ENCODE measurements at places on chromosomes 13 and 19.
A peak's percentile ranks its signal among the peaks of the same experiment; 100 is the strongest.

- DNase-seq: peak; percentile 50
Observed at GRCh38 chr13:23466144-23467002, 32.9 kb upstream of the SACS start.

DNA sequence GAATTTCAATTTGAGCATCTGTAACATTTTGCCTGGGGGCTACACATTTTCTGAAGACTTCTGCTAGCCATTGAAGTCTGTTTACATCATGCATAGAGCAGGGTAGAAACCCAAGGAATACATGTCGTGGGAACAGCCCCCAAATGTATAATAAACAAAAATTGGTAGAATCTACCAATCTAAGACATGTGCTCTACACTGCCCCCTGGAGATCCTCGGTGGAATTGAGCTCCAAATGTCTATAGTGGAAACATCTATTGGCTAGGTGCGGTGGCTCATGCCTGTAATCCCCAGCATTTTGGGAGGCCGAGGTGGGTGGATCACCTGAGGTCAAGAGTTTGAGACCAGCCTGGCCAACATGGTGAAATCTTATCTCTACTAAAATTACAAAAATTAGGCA is 57.3 kb downstream of the MBD3L2B start:
- DNase-seq: peak; percentile 36

DNA sequence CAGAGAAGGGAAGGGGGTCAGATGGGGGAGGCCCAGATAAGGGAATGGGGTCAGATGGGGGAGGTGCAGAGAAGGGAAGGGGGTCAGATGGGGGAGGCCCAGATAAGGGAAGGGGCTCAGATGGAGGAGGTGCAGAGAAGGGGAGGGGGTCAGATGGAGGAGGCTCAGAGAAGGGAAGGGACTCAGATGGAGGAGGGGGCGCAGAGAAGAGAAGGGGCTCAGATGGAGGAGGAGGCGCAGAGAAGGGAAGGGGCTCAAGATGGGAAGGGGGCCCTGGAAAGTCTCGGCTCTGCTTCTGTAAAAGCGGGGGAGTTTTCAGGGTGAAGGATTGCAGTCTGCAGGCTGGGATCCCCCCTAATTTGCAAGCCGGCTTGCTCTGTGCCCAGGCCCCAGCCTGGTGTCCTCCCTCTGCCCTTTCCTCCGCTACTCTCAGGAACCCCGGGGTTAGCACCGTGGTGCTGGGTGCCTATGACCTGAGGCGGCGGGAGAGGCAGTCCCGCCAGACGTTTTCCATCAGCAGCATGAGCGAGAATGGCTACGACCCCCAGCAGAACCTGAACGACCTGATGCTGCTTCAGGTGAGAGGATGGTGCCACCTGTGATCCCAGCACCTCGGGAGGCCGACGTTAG is 1.6 kb downstream of the AZU1 start:
- no peak for DNase-seq

- no peak for DNase-seq
Observed at GRCh38 chr13:26497968-26498511, 59.4 kb upstream of the WASF3 start.

DNA sequence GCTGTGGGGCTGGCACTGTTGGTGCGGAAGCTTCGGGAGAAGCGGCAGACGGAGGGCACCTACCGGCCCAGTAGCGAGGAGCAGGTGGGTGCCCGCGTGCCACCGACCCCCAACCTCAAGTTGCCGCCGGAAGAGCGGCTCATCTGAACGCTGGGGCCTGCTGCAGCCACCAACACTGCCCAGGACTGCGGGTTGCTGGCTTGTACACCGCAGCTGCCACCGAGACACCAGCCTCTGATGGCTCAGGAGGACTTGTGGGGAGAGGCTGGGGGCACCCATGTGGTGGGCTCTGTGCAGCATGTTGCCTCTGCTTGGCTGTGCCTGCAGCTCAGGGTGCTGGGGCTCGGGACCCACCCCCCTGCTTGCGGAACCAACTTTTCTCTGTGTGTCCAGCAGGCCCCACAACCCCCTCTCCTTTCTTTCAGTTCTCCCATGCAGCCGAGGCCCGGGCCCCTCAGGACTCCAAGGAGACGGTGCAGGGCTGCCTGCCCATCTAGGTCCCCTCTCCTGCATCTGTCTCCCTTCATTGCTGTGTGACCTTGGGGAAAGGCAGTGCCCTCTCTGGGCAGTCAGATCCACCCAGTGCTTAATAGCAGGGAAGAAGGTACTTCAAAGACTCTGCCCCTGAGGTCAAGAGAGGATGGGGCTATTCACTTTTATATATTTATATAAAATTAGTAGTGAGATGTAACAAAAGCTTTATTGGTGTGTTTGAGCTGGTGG is 2.6 kb downstream of the CRB3 start:
- no peak for DNase-seq

- DNase-seq: peak; percentile 66
Observed at GRCh38 chr19:53192771-53193534, at the start of gene ZNF665. ZNF665 (minus strand) TSS chr19:53193358; CDS start chr19:53182898, 10,460 bp downstream.

DNA sequence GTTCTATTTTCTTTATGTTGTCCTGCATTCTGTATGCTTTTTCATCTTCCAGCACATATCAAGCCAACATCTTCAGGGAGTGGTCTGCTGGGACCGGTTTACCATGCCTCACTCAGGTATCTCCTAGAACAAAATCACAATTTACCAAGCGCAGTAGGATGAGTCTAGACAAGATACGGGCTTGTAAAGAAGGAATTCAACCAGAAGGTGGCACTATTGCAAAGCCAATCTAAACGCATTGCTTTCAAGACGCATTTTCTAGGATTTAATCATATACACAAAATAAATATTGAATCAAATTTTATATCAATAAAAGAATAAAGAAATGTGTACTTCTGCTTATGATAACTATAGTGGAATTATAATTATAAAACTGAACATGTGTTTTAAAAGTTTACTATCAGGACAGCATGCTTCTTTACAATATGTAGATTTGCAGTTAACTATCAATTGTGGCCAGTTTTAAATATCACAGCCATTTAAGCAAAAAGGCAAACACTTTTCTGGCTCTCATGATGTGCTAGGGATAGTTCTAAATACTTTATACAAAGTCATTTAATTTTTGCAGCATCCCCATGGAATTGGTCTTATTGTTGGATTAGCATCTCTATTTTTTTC is 16.1 kb upstream of the TPP2 start:
- DNase-seq: no peak

DNA sequence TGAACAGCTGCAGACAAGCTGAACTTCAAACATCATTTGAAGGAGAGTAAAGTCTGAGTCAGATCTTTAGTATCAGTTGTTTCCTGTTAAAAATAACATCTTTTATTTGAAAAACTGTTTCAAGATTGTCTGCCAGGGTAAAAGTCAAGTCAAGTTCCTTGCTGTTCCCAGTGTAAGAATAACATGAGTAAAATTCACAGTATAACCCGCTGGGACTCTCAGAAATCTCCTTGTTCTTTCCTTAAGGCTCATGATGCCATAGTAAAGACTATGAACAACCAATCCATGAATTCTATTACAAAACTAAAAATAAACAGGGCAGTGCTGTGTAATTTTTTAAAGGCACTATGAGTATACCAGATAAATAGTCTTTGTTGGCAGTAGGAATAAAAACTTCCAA is 112.9 kb downstream of the IRS2 start:
- no peak for DNase-seq

GRCh38 chr13:73880365-73880764 is 253.8 kb downstream of the KLF12 start:
- DNase-seq: no peak

GRCh38 chr13:64327505-64328194 is 2902.5 kb downstream of the PCDH9 start:
- DNase-seq: no peak

DNA sequence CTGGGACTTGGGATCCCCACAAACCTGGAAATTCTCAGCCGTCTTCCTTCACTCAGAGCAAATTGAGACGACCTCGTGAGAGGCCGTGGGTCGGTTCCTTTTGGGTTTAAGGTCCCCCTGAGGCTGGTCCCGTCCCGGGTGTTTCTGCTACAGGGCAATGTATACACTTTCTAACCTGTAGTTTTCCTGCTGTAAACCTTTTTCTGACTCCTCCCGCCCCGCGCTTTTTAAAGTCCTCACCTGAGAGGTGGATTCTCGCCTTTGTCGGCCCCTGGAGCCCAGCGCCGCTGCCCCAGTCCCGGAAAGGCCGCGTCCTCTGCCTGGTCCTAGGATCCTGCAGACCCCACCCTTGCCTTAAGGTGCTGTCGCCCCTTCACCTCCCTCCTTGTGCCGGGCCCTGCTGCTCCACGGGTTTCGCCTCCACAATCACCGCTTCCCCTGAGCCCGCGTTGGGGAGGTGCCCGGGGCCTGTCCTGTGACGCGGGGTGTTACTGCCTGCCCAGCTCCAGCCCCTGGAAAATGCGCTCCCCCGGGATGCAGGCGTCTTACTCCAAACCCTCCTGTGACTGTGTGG is 391 bp downstream of the ZNF761 start:
- DNase-seq: peak; percentile 6

DNA sequence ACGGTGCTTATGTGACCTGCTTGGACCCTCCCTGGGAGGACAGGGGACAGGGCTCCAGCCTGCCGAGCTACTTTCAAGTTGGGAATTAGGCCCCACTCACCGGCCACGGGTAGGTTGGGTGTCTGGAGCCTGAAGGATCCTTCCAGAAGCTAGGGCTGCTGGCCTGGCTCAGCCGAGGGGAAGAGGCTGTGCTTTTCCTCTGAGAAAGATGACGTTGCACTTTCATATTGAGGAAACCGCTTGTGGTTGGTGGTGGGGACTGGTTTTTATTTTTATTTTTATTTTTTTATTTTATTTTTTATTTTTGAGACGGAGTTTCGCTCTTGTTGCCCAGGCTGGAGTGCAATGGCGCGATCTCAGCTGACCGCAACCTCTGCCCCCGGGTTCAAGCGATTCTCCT is at the start of gene TMEM150B:
TMEM150B (minus strand) TSS at position 170 of the 400 bp plus-strand sequence. CDS start 4,305 bp downstream, outside the sequence.
- no peak for DNase-seq

- DNase-seq: no peak
Observed at GRCh38 chr19:44644402-44645016, 799 bp downstream of the PVR start.

DNA sequence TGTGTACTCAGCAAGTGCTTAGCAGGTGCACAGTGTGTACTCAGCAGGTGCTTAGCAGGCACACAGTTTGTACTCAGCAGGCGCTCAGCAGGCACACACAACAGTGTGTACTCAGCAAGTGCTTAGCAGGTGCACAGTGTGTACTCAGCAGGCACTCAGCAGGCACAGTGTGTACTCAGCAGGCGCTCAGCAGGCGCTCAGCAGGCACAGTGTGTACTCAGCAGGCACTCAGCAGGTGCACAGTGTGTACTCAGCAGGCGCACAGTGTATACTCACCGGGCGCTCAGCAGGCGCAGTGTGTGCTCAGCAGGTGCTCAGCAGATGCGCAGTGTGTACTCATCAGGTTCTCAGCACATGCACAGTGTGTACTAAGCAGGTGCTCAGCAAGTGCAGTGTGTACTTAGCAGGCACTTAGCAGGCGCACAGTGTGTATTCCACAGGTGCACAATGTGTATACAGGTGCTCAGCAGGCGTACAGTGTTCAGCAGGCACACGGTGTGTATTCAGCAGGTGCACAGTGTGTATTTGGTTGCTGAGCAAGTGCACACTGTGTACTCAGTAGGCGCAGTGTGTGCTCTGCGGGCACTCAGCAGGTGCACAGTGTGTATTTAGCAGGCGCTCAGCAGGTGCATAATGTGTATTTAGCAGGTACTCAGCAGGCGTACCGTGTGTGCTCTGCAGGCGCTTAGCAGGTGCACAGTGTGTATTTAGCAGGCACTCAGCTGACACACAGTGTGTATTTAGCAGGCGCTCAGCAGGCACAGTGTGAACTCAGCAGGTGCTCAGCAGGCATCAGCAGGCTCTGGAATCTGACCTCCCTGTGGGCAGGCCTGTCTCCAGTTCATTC is 15.1 kb downstream of the CRTC1 start:
- DNase-seq: no peak

- no peak for DNase-seq
Observed at GRCh38 chr13:98440390-98441055, 136.4 kb downstream of the STK24 start.

GRCh38 chr19:39430675-39431593 is 4.8 kb downstream of the RPS16 start:
- DNase-seq: peak; percentile 61

DNA sequence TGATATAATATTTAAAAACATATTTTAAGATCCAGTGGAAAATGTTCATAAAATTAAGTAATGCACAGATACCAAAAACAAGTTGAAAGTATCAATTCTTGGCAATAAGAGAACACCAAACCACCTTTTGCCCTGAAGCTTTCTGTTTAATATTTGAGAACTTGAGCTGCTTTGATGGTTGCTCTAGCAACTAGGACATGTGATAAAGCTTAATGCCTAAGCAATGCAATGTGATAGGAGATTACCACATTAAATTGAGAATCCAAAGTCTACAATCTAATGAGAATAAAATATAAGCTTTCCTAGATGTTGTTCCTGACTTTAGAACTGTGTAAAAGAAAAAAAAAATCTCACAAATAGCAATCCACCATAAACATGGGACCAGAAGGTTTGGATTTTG is 1367.5 kb upstream of the PCDH9 start:
- DNase-seq: no peak

GRCh38 chr13:45119991-45120864 is at the start of gene GTF2F2:
GTF2F2 (plus strand) TSS chr13:45120510; CDS start chr13:45120656, 146 bp downstream.
- DNase-seq: peak; percentile 84

- no peak for DNase-seq
Observed at GRCh38 chr13:21576426-21576825, 27.5 kb downstream of the MICU2 start.

DNA sequence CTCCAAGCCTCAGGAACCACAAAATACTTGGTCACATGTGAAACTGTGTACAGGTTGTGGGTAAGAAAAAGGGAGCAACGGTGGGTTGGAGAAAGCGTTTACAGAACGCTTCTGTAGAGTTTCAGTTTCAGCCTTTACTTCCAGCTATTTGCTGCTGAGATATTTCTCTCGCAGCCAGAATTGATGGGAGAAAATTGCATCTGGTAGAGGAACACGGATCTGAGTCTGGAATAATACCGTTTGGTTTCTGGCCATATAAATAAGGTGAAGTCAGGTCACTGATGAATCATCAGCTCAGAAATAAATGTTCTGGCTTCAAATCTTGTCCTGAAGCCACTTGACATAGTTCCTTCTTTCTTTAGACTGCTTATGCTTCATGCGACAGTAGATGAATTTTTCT is 20.3 kb upstream of the RFC3 start:
- no peak for DNase-seq

- no peak for DNase-seq
Observed at GRCh38 chr13:43558939-43559338, 227.8 kb downstream of the ENOX1 start.

GRCh38 chr13:112770504-112770903 is 80.7 kb downstream of the ATP11A start:
- DNase-seq: no peak

DNA sequence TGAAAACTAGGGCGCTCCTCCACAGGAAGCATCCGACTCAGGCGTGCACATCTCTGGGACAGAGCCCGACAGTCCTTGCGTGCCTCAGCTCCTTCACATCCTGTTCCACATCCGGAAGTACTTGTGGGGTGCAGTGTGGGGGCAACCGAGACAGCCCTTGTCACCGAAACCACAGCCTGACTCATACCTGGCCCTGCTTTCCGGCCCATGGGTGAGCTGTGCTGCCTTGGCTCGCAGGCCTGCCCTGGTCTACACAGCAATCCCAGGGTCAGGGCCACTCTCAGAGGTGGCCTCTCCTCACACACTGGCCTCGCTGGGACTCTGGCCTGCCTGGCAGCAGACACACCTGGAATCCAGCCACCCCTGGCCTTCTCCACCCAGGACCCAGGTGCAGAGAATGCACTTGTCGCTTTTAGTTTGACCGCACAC is 100.4 kb downstream of the STK24 start:
- DNase-seq: peak; percentile 85

- no peak for DNase-seq
Observed at GRCh38 chr19:52219611-52220010, 29.8 kb downstream of the PPP2R1A start.
